ENCODE measurements at places on chromosomes 12 and 14. TPM values are rescaled to one million over a fixed set of nuclear protein-coding genes. Genes with fewer than 3 reads are reported as not detected.

DNA sequence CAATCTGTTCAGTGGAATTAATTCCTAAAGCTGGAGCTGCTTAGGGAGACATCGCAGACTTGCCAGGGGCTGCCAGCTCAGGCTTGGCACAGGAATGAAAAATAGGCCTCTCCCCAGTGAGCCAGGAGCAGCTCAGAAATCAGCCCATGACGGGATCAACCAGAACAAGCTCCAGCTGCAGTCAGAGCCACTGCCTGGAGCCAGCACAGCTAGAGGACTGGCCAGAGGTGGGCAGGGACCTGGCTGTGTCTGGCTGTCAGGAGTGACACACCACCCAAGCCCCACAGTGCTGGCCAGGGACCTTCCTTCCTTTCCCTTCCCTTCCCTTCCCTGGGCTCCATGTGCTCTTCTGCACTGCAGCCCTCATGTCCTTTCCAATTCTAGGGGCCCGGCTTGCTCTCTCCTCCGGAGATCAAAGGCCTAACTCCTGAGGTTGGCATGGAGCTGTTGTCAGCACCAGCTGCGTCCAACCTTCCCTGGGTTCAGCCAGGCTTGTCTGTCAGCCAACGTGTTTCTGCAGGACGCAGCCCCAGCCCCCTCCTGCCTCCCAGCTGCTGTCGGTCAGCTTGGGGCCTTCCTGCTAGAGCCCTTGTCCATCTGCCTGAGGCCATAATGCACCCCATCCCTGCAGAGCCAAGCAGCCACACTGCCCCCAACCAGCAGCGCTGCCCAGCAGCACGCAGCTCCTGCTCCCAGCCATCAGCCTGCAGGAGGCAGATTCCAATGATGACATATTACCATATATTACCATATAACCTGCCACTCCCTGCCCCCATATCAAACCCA is 149.3 kb downstream of the CALM1 start:
- H3K36me3 ChIP-seq, result peaks cover 3% of the 10 kb centered on the region
- peak; percentile 88 for DNase-seq
- H3K4me3 ChIP-seq, result no peak overlapping the region
- H3K4me1 ChIP-seq, result peaks cover 44% of the 10 kb centered on the region

GRCh38 chr12:6367065-6367968 is 8.0 kb downstream of the SCNN1A start:
- peak overlapping the region; percentile 34 for H3K27ac ChIP-seq
- H3K4me1 ChIP-seq, result peaks cover 24% of the 10 kb centered on the region
- H3K4me3 ChIP-seq, result no peak overlapping the region
- DNase-seq, result no peak

DNA sequence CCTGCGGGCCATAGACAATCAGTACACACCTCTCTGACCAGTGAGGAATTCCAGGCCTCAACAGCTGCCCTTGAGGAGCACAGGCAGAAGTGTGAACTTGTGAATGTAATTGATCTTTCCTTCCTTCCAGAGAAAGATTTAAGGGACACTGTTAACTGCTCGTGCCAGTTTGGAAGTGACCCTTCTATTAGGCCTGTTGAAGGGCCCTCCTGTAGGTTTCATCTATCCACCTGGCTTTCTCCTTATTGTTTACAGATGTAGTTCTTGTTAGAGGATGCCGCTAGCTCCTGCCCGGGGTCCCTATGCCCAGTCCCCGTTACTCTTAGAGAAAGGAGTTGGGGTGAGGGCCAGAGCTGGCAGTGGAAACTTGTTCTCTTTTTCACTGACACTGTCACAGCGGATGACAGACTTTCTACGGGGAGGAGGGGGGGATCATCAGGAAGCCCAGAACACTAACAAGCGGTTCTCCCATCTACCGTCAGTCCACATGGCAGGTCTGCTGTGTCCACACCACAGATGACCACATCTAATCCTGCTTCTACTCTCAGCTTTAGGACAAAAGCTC is 42.6 kb downstream of the SH2B3 start:
- DNase-seq, result peak; percentile 38
- peaks cover 37% of the 10 kb centered on the region for H3K4me1 ChIP-seq
- no peak overlapping the region for H3K4me3 ChIP-seq
- H3K27ac ChIP-seq, result no peak overlapping the region
- no peaks in the 10 kb centered on the region for H3K27me3 ChIP-seq

DNA sequence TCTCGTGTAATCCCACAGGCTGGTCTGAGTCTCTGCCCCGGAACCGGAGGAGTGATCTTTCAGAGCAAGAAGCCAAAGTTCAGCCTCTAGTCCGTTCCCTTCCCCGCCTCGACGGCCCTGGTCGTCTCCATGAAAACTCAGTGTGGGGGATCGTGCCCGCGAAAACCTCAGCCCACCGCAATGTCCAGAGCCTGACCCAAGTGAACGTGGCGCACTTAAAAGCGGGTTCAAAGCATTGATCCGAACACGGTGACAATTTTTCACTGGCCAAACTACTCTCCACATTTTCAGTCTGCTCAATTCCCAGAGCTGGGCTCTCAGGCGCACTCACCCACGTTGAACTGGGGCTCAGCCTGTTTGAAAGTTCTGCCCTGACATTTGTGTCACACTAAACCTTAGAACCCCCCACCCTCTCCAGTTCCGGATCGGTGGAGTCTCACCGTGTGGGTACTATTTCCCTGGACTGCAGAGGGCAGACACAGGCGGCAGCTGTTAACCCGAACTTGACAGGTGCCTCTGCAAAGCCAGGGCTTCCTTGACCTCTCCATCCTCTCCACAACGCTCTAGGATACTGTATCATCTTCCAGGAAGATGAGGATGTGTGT is 886 bp upstream of the PRICKLE1 start:
- peak overlapping the region; percentile 35 for H3K4me3 ChIP-seq
- H3K4me1 ChIP-seq, result peaks cover 37% of the 10 kb centered on the region
- DNase-seq, result peak; percentile 72
- no peaks in the 10 kb centered on the region for H3K27me3 ChIP-seq
- H3K27ac ChIP-seq, result peak overlapping the region; percentile 74

DNA sequence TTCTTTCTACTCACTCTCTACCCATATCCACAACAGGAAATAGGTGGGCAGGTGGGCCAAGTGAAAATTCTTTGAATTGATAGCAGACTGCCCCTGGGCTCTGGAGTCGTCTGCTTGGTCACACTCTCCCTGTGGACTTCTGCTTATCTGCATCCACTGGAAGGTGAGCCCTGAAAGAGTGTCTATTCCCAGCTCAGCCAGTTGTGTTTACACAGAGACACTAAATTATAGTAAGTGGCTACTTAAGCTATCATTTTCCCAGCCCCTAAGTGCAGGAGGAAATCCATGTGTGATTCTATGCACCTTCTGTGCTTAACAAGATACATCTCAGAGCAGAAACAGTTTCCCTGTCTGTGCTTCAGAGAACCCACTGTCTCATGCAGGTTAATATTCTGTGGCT is 338.4 kb downstream of the FUT8 start:
- H3K27ac ChIP-seq, result no peak overlapping the region
- no peaks in the 10 kb centered on the region for H3K27me3 ChIP-seq
- no peak for DNase-seq
- no peak overlapping the region for H3K4me3 ChIP-seq

DNA sequence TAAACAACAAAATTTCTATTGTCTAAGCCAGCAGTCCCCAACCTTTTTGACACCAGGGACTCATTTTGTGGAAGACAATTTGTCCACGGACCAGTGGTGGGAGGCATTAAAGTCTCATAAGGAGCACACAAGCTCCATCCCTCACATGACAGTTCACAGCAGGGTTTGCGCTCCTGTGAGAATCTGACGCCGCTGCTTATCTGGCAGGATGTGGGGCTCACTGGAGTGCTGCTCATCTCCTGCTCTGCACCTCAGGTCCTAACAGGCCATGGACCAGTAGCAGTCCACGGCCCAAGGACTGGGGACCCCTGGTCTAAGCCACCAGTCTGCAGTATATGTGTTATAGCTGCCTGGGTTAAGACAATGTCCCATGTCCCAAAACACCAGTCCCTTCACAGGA is 27.2 kb downstream of the VCPKMT start:
- H3K36me3 ChIP-seq, result no peaks in the 10 kb centered on the region
- no peak overlapping the region for H3K27ac ChIP-seq
- no peaks in the 10 kb centered on the region for H3K4me1 ChIP-seq
- DNase-seq, result no peak
- no peak overlapping the region for H3K4me3 ChIP-seq
- H3K27me3 ChIP-seq, result no peaks in the 10 kb centered on the region

Gene MANSC4
- not detected for total RNA-seq

DNA sequence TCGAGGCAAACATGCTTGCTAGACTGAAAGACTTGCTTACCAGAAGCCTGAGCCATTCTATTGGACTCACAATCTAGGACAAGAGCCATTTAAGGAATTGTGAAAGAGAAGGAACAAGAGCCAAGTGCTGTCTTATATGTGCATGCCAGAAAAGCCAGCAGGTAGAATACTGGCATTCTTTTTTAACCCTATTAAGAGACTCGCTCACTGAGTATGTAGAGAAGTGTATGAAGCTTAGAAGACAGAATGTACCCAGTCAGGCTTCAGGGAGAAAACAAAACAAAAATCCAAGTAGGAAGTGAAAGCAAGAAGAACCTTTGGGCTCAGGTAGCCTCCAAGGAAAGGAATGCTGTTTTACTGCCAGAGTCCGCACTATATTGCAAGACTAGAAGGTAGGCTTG is 65.9 kb downstream of the DCAF5 start:
- peak overlapping the region; percentile 86 for H3K27ac ChIP-seq
- no peak overlapping the region for H3K4me3 ChIP-seq
- peaks cover 36% of the 10 kb centered on the region for H3K36me3 ChIP-seq

DNA sequence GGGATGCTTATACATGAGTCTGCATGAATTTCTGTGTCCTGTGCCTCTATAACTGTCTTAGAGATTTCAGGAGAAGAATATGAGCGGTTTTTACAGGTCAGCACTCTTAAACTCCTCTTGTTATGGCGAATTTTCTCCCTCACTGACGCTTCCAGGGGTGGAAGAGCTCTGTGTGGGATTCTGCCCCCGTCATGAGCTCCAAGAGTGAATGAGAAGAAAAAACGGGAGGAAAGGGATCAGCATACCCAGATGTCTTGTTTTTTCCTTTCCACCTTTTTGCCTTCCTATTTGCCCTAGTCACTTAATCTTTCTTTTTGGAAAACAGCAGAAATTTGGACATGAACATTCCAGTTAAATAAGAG is 651 bp downstream of the PFKM start:
- peak overlapping the region; percentile 64 for H3K4me3 ChIP-seq
- H3K27me3 ChIP-seq, result no peaks in the 10 kb centered on the region
- H3K4me1 ChIP-seq, result no peaks in the 10 kb centered on the region

DNA sequence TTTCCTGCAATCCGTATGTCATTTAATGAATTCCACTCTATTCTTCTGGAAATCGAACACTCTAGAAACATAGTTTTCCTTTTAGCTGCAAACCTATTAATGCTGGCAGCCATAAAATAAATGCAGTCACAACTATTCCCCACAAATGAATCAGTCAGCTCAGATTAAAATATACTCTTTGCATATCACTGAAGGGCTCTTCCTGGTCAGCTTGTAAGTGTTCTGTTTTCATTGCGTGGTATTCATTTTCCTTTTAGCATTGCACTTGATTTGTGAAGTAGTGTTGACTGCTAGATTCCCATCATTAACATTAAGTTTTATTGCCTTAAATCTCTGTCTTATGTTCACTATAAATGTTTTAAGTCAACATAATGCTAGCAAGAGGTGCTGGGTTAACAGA is 685.9 kb downstream of the DIO2 start:
- peaks cover 14% of the 10 kb centered on the region for H3K4me1 ChIP-seq
- no peaks in the 10 kb centered on the region for H3K27me3 ChIP-seq
- DNase-seq, result no peak
- no peak overlapping the region for H3K4me3 ChIP-seq

DNA sequence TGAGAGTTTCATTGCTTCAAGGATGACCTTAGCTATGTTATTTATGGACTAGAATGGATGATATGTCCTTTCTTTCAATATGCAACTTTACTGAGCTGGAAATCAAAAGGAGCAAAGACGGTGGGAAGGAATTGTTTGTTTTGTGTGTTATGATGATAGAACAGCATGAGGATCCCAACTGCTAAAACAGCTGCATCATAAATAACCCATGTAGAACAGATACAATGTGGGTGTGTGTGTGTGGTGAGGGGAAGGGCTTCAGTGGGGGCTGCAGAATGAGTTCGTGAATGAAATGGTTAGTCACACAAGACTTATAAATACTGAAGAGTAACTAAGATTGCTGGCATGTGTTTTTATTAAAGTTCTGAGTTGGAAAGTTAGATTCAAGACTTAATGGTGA is 80.1 kb downstream of the DACT1 start:
- no peak overlapping the region for H3K27ac ChIP-seq
- no peaks in the 10 kb centered on the region for H3K27me3 ChIP-seq
- no peak overlapping the region for H3K4me3 ChIP-seq
- H3K4me1 ChIP-seq, result no peaks in the 10 kb centered on the region
- no peaks in the 10 kb centered on the region for H3K36me3 ChIP-seq
- DNase-seq, result no peak

- H3K27me3 ChIP-seq, result no peaks in the 10 kb centered on the region
- H3K4me3 ChIP-seq, result peak overlapping the region; percentile 57
- H3K36me3 ChIP-seq, result no peaks in the 10 kb centered on the region
- DNase-seq, result peak; percentile 60
- H3K27ac ChIP-seq, result peak overlapping the region; percentile 62
These were observed 13.1 kb downstream of the KRT83 start for GRCh38 chr12:52307836-52308805.

Gene SMCO2
- total RNA-seq, result not detected

Gene CCDC198
- not detected for total RNA-seq

Gene C12orf50
- total RNA-seq, result not detected

GRCh38 chr12:73414926-73415325 is 1122.7 kb upstream of the ATXN7L3B start:
- no peak overlapping the region for H3K27ac ChIP-seq
- H3K27me3 ChIP-seq, result no peaks in the 10 kb centered on the region
- H3K4me3 ChIP-seq, result no peak overlapping the region
- H3K4me1 ChIP-seq, result no peaks in the 10 kb centered on the region
- H3K36me3 ChIP-seq, result no peaks in the 10 kb centered on the region
- no peak for DNase-seq

GRCh38 chr12:31222620-31223222 is 103.2 kb downstream of the SINHCAF start:
- H3K4me1 ChIP-seq, result no peaks in the 10 kb centered on the region
- DNase-seq, result no peak
- H3K27me3 ChIP-seq, result no peaks in the 10 kb centered on the region
- H3K4me3 ChIP-seq, result no peak overlapping the region
- no peak overlapping the region for H3K27ac ChIP-seq

GRCh38 chr12:92519284-92519683 is 183.5 kb upstream of the PLEKHG7 start:
- no peaks in the 10 kb centered on the region for H3K4me1 ChIP-seq
- H3K27me3 ChIP-seq, result no peaks in the 10 kb centered on the region
- no peak for DNase-seq
- H3K36me3 ChIP-seq, result no peaks in the 10 kb centered on the region
- no peak overlapping the region for H3K4me3 ChIP-seq
- H3K27ac ChIP-seq, result no peak overlapping the region

DNA sequence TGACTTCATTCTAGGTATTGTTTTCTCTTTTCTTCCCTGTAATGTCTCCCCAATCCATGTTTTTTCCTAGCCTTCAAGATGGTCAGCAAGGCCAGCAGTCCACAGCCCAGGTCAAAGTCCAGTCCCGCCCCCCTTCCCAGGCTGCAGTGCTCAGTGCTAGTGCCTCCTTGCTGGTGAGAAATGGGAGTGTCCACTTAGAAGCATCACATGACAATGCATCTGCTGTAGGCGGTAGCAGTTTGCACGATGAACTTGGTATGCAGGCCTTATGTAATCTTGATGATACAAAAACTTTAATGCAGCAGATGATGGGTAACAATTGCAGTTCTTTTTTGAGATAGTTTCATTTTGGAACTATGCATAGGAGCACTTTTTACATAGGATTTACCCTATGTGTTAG is 88.4 kb downstream of the PCNX1 start:
- no peaks in the 10 kb centered on the region for H3K4me1 ChIP-seq
- no peak overlapping the region for H3K27ac ChIP-seq
- DNase-seq, result no peak
- no peak overlapping the region for H3K4me3 ChIP-seq
- peaks cover 20% of the 10 kb centered on the region for H3K36me3 ChIP-seq
- H3K27me3 ChIP-seq, result no peaks in the 10 kb centered on the region

All from sigmoid colon (tissue), 7 donors.